Stimulated activated CD4-positive, alpha-beta T cell treated with anti-CD3 and anti-CD28 coated beads, TNF-alpha, amount 100 ng/mL, for 24 hours (primary cell): ENCODE measurements at places on chromosomes 1 and 21.

- no peak for DNase-seq
These were observed 173.7 kb downstream of the KCNJ6 start for GRCh38 chr21:37742532-37742931.

GRCh38 chr1:233240829-233241682, 54.5 kb downstream of the PCNX2 start:
- DNase-seq: no peak

DNA sequence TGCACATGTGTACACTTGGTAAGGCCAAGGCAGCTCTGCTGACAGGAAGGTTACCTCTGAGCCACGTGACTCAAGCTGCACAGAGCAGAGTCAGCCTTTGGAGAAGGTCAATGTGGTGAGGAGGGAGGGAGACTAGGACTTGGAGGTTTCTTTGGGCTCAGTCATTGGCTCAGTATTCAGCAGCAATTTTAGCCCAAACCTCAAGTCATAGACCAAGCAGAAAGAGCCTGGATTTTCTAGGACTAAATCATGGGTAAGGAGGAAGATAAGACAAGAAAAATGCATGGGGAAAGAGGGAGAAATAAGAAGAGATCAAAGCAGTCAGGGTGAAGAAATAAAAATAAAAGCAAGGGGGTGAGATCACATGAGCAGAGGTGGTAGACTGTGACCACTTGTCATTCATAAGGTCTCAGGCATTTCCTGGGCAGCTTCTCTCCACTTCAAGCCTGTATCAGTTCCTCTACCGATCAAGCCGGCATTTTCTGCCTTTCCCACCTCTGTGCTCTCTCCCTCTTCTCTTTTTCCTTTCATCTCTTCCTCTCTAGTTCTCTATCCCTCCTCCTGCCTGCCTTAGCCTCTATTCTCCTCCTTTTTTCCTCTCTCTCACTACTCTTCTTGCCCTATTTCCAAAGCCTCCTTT, 51.7 kb upstream of the DUSP10 start:
- DNase-seq: no peak

GRCh38 chr21:44996096-44996495, 56.3 kb downstream of the SLX9 start:
- no peak for DNase-seq

GRCh38 chr1:202134645-202135172, 9.8 kb downstream of the ARL8A start:
- no peak for DNase-seq

GRCh38 chr1:81113688-81114087, 687.0 kb upstream of the ADGRL2 start:
- DNase-seq: no peak

DNA sequence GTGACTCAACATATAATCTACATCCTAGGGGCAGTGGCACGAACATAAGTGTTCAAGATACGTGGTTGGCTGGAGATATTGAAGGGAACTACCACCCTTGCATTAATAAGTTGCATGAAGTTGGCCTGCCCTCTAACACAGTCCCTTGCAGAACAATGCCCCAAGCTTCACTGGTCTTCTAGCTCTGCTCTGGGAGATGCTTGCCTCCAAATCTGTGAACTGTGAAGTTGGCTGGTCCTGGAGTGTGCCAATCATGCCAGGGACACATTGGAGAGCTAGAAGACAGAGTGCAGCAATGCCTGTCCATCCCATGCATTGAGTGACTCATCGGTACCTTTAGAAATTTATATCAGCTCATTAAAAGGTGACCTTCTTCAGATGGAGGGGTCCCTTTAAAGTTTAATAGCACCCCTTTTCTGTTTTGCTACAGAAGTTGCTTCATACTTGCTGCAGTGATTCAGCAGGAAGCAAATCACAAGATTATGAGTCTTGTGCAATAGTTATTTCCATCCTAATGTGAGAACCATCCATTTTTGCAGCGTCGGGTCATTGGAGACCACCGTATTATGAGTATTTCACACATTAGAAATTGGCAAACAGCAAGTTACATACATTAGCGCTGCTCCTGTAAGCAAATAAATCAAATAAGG, 55.2 kb upstream of the KAZN start:
- DNase-seq: no peak

GRCh38 chr1:242718967-242719366, 194.5 kb upstream of the PLD5 start:
- no peak for DNase-seq

- no peak for DNase-seq
These were observed 36.2 kb upstream of the PKN2 start for GRCh38 chr1:88647749-88648415.

GRCh38 chr1:111515291-111516004, 12.0 kb upstream of the ADORA3 start:
- peak; percentile 35 for DNase-seq

GRCh38 chr1:107883562-107883961, 81.4 kb downstream of the VAV3 start:
- DNase-seq: no peak

- no peak for DNase-seq
These were observed 13.5 kb downstream of the SHISA4 start for GRCh38 chr1:201902198-201902597.

DNA sequence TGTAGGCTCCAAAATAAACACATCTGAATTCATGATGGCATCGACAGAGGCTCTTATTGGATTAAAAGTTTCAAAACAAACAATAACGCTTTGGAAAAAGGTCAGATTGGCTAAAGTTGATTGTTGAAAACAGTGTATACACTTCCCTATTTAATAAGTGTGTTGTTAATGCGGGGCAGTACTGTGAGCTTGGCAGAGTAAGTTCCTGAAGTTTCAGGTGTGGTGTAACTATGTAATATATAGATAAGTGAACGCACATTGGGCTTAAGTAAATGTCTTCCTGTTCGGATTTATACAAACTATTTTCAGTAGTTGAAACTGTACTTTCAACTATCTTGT, 810 bp downstream of the ZBTB37 start:
- no peak for DNase-seq

- DNase-seq: no peak
These were observed 3.9 kb downstream of the NEGR1 start for GRCh38 chr1:72278461-72278860.

DNA sequence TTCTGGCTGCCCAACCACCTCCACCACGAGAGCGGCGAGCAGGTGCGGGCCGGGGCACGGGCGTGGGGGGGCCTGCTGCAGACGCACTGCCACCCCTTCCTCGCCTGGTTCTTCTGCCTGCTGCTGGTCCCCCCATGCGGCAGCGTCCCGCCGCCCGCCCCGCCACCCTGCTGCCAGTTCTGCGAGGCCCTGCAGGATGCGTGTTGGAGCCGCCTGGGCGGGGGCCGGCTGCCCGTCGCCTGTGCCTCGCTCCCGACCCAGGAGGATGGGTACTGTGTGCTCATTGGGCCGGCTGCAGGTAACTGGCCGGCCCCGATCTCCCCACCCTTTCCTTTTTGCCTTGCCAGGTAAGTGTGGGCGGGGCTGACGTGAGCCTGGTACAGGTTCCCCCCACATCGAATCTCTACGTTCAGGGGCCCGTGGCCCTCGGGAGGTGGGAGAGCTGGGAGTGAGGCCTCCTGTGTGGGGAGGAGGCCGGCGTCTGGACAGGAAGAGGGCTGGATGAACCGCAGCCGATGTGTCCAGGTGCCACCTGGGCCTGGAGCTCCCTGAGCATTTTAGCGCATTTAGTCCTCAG, 51.7 kb downstream of the COL18A1 start:
- DNase-seq: no peak

DNA sequence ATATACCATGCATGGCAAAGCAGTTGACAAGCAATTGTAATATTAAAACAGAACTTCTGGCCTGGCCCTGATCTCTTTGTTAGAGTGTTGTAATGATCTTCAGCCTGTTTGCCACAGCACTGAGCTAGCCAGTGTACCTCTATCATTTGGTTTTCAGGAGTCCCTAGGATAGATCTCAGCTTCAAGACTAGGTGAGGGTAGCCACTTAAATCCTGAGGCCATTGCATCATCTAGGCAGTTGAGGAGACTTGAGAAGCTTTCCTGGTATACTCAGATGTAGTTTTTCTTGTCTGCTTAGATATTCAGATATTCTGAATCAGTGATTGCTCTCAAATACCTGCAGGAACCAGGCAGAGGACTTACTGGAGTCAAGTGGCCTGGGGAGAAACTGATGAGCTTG, 14.7 kb downstream of the S1PR1 start:
- no peak for DNase-seq

DNA sequence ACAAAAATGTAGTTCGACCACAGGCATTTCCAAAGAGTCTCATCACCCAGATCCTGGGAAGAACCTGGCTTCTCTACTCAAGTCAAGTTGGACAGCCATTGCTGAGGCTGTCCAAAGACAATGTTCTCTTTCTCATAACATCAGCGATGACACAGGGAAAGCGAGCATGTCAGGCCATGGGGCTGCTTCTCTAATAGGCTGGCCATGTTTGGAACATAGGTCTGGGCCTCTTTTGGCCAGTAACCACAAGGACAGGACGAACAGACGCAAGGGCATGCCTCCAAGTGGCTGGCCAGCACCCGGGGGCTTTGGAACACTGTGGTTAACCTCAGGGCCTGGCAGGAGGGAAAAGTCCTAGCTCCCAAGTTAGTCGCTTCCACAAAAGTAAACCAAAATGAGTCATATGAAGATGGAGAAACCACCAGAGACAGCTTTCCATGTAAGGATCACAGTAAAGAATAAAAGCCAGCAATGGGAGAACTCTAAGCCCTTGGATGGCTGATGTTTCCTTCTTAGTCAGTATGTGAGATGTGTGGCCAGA, 80.6 kb upstream of the SLC44A3 start:
- DNase-seq: no peak

DNA sequence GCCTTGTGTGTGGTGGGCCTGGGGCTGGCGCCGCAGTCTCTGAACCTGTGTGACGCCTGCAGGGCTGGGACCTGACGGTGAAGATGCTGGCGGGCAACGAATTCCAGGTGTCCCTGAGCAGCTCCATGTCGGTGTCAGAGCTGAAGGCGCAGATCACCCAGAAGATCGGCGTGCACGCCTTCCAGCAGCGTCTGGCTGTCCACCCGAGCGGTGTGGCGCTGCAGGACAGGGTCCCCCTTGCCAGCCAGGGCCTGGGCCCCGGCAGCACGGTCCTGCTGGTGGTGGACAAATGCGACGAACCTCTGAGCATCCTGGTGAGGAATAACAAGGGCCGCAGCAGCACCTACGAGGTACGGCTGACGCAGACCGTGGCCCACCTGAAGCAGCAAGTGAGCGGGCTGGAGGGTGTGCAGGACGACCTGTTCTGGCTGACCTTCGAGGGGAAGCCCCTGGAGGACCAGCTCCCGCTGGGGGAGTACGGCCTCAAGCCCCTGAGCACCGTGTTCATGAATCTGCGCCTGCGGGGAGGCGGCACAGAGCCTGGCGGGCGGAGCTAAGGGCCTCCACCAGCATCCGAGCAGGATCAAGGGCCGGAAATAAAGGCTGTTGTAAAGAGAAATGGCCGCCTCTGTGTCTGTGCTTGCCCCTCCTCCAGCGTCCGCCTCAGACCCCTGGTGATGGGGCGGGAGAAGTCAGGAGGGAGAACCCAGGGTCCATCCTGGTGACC, 788 bp downstream of the ISG15 start:
- no peak for DNase-seq

DNA sequence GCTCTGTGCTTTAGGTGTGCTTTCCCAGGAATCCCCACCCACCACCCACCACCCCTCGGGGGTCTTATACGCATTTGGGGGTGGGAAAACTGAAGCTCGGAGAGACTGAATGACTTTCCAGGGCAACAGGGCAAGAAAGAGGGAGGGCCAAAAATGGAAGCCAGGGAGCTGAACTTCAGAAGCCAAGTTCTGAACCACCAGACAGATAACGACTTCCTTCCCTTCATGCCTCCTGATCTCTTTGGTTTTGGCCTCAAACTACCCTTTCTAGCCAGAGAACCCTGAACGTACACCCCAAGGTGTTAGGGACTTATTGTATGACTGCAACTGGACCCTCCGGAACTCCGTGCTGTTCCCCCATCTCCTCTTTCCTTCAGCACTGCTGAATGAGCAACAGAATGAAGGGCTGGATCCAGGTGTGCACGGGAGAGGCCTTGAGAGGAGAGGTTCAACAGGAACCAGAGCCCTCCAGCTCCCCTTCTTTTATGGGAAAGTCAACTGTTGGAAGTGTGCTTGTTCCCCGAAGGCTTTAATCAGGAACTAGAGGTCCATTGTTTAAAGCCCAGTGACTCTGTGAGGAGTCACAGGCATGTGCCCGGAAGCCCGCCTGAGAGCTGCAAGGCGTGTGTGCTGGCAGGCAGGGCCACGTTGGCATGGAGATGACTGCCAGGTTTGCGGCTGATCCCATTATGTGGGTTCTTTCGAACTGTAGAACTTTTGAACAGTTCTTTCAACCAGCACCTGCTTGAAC, 3.1 kb downstream of the BACE2 start:
- DNase-seq: no peak

DNA sequence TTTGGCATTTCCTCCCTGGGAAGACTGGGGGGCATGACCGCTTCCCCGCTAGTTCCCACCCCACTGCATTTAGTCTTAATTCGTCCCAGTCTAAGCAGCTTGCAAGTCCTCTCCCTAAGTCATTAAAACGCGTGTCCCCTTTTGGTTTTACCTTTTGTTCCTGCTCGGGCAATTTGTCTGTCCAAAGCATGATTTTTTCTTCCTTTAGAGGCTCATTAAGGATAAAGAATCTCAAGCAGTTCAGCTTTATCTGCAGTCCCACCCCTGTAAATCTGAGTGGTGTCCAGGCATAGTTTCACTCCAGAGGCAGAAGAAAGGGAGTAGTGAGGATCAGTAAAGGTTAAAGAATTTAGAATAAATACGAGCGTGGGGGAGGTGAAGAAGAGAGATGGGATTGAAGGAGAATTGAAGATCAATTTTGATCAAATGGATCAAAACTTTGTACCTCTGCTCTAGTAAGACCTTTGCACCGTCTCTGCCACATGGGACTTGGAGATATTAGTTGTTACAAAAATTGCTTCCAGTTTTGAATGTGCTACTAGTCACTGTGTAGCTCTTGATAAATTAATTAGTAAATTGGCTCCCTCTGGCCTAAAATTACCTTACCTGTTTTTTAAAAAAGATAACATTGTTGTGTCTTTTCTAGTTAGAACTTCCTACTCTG, 989 bp upstream of the ETV3 start:
- DNase-seq: no peak

DNA sequence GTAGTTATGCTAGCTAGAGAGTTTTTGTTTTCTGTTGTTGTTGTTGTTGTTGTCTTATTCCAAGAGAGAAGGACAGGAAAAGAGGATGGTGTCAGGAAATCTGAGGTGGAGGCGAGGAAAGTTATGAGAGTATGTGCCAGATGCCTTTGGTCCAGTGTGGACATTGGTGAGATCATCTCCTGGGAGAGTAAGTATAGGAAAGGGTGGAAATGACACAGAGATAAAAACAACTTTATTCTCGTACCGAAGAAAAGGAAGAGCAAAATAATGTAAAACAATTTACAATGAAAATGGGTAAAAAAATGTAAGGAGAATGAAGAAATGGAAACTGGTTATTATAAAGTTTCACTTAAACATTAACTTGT, 97.4 kb upstream of the ADGRL2 start:
- DNase-seq: no peak

DNA sequence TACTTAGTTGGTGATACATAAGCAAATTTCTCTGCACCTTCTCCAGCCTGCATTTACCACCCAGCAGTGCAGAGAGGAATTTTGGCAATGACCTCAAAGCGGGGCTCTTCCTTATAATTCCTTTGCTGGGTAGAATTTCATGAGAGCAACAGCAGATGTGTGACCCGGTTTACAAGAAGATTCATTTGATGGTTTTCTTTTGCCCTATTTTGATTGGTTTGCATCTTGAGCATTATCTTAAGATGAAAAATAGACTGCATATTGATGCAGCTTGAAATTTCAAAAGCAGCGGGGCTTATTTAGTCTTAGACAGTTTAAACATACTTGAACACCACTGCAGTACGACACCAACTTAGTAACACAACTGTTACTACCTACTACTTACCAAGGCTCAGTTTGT, 378.9 kb downstream of the TTLL7 start:
- no peak for DNase-seq
